Calu3 (cell line): ENCODE measurements at places on chromosomes 6 and 20. TPM values are rescaled to one million over a fixed set of nuclear protein-coding genes. Genes with fewer than 3 reads are reported as not detected.

Gene TUBB2B
- total RNA-seq = 2.5 and 3.0 TPM in 2 replicates

Gene WFDC10B
- not detected in 2 replicates for total RNA-seq

DNA sequence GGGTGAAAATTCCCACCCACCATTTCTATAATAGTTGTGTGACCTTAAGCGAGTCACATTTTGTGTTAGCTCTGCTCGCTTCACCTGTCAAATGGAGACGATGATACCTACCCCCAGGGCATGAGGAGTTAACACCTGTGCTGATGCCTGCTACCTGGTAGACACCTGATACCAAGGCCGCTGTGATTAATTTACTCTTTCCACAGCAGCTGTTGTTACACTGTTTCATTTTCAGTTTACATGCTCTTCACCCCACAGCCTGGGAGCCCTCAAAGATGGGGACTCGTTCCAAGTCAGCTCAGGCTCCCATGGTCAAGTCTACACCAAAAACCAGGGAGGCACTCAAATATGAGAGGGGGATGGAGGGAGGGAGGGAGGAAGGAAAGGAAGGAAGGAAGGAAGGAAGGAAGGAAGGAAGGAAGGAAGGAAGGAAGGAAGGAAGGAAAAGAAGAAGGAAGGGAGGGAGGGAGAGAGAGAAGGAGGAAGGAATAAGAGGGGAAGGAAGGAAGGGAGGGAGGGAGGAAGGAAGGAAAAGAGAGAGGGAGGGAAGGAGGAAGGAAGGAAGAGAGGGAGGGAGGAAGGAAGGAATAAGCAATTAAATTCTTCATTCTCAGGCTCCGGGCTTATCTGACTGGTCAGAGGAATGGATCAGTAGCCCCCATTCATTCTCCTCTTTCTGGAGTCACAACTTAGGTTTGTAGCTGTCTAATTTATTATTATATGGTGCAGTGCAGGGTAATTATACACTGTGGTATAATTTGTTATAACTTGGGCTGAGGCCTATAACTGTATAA, 40.9 kb downstream of the PDYN start:
- DNase-seq = no peak

DNA sequence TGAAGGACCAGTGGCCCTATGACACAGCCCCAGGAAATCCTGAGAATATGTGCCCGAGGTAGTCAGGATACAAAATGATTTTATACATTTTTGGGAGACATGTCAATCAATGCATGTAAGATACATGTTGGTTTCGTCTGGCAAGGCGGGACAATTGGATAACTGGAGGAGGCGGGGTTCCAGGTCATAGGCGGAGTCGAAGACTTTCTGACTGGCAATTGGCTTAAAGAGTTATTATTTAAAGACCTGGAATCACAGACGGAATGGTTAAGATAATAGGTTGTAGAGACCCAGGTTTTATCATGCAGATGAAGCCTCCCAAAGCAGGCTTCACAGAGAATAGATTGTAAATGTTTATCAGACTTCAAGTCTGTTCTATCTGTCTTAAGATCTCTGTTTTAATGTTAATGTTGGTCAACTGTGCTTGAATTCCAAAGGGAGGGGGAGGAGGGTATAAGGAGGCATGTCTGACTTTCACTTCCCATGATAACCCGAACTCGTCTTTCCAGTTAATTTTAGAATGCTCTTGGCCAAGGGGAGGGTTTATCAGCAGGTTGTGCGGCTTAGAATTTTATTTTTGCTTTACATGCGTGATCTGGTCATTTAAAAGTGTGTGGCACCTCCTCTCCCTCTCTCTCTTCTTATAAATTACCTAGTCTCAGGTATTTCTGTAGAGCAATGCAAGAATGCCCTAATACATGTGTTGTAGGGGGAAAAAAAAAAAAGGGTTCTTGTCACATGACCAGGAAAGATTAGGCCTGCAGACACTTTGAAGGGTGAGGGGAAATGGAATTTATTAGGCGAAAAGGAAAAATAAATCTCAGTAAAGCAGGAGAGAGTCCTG, 230.7 kb downstream of the NFATC2 start:
- peak; percentile 40 for DNase-seq

DNA sequence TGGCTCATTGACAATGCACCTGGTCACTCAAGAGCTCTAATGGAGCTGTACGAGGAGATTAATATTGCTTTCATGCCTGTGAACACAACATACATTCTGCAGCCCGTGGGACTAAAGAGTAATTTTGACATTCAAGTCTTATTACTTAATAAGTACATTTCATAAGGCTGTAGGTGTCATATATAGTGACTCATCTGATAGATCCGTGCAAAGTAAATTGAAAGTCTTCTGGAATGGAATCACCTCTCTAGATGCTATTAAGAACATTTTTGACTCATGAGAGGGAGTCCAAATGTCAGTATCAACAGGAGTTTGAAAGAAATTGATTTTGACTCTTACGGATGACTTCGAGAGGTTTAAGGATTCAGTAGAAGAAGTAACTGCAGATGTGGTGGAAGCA, 267.9 kb downstream of the CLVS2 start:
- DNase-seq = no peak

DNA sequence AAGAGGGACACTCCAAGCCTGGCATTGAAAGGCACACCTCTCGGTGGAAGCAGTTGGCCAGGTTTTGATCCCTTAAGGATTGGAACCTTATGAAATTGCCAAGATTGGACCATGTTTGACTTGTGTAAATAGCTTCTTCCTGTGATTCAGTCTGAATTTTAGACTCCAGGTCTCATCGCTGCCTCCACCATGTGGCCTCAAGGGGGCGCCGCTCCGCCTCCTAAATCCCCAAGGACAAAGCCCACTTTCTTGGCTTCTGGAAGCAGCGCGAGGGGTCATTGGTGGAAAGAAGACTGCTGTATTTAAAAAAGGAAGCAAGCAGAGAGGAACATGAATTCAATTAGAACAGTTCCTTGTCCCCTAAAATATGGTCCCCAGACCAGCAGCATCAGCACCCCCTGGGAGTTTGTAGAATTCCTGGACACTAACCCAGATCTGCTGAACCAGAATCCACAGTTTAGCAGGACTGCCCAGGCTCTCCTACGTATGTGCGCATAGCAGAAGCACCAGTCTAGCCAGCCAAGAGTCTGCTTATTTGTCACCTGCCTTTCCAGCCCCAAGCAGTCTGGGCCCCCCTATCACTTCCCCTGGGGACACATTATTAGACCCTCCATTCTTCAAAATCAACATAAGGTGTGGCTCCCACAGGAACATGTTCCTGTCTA, 108.5 kb downstream of the LY86 start:
- DNase-seq = peak; percentile 55
